ENCODE measurements at places on chromosomes 2 and 18.

DNA sequence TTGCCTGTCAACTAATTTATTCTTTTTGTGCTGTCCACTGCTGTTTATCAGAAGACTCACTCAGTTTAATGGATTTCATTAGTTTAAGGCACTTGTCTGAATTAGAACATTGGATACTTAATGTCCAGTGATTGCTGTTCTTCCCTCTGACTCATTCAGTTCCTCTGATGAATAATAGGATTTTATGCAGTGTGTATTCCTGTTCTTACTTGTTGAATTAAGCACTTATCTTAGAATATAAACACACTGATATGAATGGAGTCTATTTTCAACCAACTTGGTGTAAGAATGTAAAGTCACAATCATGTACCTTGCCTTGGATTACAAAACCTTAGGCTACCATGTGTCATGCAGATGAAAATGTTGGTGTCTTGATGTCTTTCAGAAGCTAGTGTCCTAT lies 87.0 kb upstream of the PROKR1 start:
- no peak for DNase-seq

DNA sequence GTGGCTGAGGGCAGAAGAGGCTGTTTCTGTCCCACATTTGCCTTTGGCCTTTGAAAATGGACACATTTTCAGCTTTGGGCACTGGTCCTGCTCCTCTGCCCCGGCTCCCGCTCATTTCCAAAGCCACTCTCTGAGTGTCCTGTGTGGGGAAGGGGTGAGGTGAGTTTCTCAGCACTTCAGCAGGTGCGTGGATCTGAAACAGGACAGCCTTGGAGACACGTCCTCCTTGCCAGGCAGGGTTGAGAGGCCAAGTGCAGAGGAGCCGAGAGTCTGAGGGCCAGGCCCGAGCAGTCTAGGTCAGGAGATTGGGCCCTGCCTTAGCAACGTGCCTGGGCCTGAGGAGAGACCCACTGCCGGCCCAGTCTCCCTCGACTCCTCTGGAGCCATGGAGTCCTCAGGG lies 21.9 kb upstream of the ALPI start:
- no peak for DNase-seq

DNA sequence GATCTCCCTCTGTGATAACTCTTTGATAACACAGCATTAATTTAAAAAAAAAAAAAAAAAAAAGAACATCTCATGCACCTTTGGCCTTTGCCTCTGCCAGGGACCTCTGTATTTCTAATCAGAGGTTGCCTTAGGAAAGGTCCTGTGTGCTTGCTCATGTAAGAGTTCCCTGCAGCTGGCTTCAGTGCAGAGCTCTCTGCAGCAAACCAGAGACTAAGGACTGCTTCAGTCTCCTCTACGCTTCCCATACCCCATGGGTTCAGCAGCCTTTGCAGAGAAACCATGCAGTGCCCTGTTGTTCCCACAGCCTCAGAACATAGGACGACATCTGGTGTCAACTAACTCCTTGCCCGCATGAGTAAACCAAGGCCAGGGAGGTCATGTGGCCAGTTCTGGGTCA lies 236.6 kb upstream of the KLHL29 start:
- no peak for DNase-seq

DNA sequence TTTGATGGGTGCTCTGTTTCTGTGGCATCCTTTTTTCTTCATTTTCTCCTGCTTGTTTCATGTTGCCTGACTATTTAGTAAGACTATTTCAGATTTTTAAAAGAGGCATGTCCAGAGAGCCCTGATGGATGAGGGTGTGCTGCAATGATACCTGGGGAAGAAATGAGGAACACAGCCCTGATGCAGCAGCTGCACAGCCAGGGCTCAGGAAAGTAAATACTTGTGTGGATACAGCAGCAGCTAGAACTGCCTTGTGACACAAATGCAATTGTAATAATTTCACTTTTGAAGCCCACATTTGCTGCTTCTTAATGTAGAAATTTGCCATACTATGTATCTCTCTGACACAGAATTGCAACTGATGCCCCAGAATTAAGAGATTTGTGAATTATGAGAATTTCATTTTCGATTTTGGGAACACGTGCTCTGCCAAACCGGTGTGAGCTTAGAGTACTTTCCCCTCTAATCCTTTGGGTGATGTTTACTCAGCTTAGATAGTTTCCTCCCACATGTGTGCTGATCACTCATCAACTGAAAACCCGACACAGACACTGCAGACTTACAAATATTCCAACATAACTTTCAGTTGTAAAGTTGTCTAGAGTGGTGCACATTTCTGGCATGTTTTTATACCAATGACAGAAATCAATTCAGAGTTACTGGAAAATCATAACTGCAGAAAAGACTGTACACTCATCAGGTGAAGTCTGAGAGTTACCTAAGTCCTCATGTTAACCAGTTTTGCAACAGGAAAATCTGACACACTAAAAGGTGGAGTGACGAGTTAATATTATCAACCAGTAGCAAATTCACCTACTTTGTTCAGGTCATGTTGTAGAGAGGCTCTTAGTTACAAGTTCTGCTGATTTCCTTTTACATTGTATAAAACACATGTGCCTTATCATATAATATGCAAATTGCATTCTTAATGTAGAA lies 383.4 kb downstream of the CBLN2 start:
- peak; percentile 26 for DNase-seq

- DNase-seq = peak; percentile 99
Measured at GRCh38 chr2:111698743-111699554, 185.0 kb downstream of the ANAPC1 start.

- DNase-seq = no peak
Measured at GRCh38 chr2:207078186-207078798, 87.5 kb downstream of the KLF7 start.

GRCh38 chr2:1091895-1092585 lies 141.4 kb downstream of the SNTG2 start:
- no peak for DNase-seq

DNA sequence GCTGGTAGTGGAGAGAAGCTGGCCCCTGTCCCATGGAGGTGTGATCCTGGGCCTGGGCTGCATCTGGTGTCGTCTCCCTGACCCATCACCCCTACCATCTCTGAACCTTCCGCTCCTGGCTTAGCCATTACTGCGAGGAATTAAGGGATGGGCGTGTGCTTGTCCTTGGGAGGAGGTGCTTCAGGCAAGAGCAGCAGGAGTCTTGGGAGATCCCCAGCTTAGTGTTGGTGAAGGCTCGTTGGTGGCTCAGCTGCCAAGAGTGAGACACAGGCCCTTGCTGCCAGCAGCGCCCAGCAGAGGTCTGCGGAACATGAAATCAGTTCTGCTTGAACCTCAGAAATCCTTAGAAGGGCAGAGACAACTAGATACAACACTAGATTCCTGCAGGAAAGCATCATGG lies 59.9 kb upstream of the TGFA start:
- DNase-seq = no peak

DNA sequence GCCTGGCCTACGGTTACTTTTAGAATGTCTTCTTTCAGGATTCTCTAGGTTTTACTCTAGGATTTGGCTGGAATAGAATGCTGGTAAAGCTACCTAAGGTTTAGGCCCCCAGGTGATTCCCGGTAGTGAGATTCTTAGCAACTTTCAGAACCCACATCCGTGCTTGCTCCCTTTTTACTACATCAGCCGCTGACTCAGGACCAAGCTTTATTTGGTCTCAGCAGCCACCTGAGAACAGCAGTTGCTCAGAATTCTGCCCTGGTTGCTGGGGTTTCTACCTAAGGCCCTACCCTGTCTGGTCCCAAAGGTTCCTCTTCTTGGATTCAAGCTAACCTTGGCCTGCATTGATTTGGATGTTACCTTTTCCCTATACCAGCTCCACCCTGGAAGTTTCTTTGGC lies 36.1 kb upstream of the NDUFV2 start:
- DNase-seq = no peak

Measured in fibroblast of skin of right biceps (primary cell).